SW 1271 (cell line): ENCODE measurements at places on chromosomes 16 and 17.

DNA sequence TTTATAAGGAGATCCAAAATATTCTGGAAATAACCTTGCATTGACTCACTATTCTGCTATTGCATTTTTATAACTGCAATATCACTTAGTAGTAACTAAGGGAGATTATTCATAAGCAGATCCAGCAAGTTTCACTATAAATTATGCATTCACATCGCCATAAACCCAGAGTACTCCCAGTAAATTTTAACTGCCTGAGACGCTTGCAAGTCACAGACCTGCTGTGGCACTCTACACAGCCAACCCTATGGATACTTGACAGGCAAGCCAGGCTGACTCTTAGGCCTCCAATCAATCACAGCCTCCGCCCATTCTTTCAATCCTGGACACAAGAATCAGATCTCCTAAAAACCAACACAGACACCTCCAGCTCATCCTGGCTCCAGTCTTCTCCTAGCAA, 28.2 kb downstream of the USP31 start:
- no peak for DNase-seq

DNA sequence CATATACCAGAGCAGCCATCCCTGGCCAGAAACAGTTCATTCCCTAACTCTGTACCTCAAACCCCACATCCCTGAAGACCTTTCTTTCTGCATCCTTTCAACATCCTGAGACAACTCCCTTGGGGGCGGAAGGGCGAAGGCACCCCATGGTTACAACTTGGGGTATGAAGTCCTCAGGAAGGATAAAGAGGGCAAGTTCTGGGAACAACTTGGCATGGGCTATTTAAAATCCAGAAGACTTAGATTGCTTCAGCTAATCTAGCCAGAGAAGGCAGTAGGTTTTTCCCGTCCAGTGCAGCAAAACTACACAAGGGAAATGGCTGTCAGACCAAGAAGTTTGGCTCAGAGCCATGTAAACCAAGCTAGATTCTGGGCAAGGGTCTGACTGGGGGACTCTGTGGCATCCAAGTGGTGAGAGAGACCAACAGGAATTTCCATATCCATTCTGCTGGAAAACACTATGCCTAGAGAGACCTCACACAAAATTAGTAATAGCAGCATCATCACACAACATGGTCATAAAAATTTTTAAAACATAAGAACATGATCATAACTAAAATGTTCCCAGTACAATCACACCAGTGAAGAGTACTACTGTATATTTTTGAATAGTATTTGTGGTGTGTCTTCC, 113.2 kb downstream of the CDYL2 start:
- no peak for DNase-seq

DNA sequence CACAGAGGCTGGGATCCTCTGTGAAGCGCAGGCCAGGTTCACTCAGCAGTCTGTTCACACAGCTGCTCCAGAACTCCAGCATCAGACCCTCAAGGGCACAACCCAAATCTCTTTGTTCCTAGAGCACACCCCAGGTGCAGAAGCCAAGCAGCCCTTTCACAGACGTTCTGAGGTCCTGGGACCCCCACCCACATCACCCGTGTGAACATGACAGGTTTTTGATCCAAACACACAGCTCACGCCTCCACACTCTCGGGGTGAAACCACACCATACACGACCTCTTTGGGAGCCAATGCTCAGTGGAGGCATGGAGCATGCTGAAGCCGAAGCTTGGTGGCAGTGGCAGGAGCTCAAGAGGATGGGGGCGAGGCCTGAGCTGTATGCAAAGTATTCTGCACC, 97.4 kb downstream of the ZNF778 start:
- DNase-seq, result no peak

DNA sequence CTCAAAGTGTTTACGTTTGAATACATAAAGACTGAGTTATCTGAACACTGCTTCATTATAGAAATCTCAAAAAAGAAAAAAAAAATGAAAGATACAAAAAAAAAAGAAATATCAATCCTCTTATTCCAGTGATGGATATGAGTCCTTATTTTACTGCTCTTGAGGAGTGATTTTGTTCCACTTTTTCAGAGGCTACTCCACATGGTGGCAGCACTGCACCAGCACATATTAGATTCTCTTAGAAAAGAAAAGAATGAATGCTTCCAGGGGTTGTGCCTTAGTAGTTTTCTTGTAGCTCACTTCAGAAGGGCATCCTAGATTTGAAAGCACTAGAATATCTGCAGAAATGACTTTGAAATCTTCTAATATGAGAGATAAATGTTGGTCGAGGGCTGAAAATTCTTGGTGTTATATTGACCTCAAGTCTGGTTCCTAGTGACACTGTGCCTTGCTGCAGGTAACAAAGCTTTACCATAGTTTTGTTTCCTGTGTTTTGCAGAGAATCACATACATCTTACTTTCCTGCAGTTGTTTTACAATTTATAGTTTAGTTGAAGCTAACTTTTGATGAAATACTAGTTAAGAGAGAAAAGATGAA, 25.9 kb downstream of the AP2B1 start:
- peak; percentile 49 for DNase-seq

DNA sequence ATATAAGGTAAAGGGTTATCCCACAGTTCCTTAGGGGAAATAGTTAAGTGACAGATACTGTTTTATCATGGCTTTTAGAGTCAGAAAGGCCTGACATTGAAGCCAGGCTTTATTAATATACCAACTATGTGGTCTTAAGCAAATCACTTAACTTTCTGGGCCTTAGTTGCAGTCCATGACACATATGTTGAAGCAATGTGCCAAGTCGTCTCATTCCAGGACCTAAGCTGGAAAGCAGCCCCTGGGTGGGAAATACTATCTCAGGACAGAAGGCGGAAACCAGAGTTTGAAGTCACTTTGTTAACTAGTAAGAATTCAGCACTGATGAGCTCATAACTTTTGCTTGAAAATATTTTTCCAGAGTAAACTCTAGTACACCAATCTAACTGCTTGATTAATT, 80.0 kb downstream of the USP32 start:
- no peak for DNase-seq

DNA sequence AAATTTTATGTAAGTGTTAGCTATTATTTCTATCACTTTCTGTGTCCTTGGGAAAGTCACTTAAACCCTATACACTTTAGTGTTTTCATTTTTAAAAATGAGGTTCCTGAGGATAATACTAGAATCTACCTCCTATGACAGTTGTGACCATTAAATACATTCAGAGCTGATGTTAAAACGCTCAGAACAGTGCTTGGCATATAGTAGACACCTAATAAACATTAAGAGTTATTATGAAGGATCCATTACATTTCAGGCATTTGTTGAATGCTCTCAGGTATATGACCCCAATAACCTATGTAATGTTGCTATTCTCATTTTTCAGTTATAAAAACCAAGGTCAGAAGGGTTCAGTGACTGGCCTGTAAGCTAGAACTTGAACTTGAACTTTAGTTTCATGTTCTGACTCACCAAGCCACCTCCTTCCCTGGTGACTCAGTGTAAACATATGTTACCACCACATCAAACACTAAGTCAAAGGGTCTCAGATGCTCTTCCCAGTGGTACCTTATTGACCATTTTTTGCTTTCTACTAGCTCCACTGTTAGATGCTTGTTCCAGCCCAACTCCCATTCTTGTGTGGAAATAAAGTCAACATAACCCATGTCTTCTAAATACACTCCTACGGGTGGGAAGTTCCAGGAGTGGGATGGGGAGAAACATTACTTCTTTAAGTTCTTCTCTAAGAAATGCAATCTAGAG, 47.6 kb downstream of the HSD17B2 start:
- no peak for DNase-seq

DNA sequence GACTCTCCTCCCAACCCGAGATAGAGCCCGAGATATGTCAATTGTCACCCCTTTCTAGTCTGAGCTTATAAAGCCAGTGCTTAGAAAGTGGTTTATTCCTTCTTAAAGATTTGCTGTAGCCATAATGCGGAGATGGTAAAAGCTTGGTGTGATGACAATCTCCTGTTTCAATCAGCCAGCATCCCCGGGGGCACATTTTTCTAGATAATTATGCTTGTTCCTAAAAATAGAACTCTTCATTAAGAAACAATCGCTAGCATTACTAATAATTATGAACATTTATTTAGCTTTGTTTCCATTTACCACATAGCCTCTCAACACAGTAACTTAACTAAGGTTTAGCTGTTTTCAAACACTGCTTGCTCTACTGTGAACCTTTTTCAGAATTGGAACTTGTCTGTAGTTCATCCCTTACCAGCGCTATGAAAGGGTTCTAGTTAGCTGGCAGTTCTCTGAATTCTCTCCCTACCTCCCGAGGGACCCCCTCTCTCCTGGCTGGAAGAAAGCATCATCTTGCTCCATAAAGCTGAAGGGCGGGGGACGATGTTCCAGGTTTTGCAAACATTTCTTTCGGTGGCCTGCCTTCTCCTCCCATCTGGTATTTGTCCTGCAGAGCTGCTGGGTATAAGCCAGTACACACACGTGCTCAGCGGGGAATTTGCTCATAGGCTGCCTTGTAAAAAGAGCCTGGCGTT, 922 bp upstream of the MRPL58 start:
- no peak for DNase-seq

DNA sequence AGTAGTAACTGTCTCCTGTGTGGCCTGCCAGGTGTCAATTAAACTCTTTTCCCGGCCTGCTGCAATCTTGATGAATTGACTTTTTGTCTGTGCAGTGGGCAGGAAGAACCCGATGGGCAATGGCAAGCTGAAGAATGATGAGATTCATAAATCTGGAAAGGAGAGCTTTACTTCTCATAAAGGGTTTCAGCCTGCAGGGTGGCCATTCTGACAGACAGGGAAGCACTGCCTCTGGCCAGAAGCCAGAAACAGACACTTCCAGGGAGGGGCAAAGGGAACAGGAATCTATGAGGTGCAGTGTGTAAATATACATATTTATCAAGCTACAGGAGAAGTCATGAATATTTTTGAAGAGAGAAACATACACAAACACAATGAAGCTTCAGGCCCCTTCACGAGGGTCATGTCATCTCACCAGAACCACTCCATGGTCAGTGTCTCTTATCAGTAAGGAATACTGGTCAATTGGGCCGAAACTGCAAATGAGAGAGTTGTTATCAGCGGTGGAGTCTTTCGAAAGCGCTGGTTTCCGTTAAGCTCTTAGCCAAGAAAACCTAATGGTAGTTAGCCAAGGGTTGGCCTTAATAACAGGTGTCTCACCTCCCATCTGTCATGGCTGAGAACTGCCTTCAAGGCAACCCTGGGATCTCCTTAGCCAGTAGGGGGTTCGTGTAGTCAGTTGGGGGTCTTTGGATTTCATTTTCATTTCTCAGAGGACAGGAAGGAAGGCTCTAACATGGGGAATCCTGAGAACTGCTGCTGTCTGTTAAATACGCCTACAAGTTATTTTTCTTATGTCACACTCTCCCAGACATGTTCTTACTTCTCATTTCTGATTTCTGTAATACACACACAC, 1.2 kb upstream of the NARF start:
- DNase-seq, result no peak

DNA sequence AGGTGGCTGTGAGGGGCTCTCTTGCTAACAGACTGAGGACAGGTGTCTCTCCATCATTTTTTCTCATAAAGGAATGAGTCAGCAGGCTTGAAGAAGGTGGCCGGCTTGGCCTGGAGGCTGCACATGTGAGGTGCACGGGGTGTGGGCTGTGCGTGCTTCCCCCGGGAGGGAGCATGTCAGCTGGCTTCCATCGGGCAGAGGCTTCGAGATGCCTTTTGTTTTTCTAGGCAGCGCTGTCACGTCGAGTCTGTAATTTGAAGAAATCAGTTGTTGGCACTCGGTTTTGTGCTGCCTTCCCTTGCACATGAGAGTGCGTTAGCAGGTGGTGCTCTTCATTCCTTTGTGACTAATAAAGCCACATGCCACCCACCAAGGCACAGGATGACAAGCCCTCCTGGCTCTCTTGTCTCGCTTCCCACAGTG, 89.7 kb downstream of the NPIPB11 start:
- DNase-seq, result no peak

- DNase-seq, result no peak
Measured at GRCh38 chr17:14545156-14545906, 244.4 kb downstream of the HS3ST3B1 start.

DNA sequence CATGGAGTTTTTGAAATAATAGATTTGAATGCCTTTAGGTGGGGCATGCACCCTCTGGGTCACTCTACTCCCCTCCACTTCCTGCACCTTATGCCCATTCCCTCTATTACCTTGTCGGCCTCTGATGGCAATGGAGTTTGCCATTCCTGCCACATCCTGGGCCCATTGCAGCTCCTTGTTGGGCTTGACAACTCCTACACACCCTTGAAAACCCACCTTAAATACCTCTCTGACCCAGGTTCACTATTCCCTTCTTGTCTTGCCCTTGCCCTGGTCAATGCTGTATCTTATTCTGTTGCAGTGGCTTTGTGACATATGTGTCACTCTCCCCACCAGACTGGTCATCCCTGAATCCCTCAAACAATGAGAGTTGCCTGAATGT, 2.4 kb downstream of the CCR7 start:
- no peak for DNase-seq

GRCh38 chr17:31758646-31759045, 100.4 kb downstream of the COPRS start:
- no peak for DNase-seq

DNA sequence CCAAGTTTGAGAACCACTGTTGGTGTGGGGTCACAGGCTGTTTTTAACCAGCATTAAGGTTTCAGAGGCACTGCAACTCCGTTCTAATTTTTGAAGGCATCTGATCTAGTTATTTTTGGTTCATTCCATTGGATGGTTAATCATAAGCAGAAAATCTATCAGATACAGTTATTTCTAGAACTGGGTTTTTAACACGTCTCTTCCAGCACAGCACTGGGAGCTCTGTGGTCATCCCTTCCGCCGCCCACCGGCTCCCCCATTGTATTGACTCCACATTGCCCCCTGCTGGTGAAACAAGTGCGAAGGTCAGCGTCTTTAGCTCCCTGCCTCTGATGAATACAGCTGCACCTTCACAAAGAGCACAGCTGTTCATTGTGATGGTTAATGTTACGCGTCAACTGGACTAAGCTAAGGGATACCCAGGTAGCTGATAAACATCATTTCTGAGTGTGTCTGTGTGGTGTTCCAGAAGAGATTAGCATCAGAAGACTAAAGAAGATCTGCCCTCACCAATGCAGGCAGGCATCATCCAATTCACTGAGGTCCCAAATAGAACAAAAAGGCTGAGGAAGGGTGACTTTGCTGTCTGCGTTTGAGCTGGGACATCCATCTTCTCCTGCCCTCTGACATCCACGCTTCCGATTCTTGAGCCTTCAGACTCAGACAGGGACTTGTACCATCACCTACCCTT, 8.5 kb downstream of the CCL18 start:
- no peak for DNase-seq

- no peak for DNase-seq
Measured at GRCh38 chr16:88907768-88908167, 41.3 kb upstream of the PABPN1L start.

DNA sequence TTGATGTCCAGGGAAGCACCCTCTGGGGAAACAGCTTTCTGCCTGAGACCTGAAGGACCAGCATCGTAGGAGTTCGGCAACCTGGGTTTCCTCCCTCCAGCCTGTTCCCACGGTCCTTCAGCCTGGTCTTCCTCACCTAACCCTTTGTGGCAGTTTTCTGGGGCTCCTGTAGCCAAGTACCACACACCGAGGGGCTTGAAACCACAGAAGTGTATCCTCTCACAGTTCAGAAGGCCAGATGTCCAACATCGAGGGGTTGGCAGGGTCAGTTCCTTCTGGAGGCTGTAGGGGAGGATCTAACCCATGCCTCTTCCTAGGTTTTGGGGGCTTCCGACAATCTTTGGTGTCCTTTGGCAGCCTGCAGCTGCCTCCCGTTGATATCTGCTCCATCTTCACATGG, 381.0 kb upstream of the TNRC6C start:
- DNase-seq, result no peak

- no peak for DNase-seq
Measured at GRCh38 chr16:60346256-60346655, 1612.1 kb upstream of the GOT2 start.
